Right renal cortex interstitium (tissue), 3 donors: ENCODE measurements at places on chromosomes 3 and 15.

DNA sequence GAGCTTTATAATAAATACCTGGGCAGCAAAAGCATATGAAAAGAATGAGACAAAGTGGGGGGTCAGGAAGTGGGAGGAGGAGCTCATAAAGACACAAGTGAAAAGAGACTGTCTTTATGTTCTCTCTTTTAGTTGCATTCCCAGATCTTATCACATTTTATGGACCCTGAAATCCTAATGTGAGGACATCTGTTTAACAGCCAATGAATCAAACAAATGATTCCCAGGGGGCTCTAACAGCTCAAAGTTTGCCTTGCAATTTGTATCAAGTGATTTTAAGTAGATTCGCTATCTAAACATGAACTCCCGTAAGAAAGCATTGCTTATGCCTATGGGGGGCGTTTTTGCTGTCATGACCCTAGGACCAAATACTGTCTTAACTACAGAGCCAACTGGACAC is 332.3 kb upstream of the CNTN4 start:
- peak; percentile 2 for DNase-seq

DNA sequence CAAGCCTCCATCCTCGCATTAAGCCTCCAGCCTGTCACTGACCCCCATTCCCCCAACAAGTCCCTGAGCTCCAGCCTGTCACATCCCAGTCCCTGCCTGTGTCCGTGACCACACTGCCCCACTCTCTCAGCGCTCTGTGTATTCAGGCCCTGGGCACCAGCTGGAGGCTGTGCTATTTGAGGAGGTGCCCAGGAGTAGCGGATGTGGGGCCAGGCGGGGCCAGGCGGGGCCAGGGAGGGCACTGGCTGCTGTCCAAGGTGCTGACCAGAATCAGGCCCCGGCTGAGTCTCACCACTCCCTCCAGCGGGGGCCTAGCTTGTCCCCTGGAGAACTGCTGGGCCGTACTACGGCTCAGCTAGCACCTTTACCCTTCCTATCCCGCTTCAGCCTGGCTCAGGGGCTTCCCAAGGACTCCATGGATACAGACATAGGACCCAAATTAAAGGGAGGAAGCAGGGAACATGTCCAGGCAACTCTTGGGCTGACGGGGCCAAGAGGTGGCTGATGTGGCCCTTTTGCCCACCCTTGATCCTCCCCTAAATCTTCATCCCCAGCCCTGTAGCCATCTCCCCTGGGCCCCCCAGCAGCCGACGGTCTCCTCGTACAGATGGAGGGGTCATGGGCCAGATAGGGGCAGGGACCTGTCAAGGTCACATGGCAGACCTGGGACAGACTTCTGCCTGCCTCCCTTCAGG is 1.1 kb downstream of the HHATL start:
- DNase-seq, result peak; percentile 41

GRCh38 chr15:101808201-101808600 is 3.8 kb upstream of the OR4F15 start:
- no peak for DNase-seq

GRCh38 chr3:43998370-43998835 is 243.3 kb upstream of the TOPAZ1 start:
- DNase-seq, result no peak

DNA sequence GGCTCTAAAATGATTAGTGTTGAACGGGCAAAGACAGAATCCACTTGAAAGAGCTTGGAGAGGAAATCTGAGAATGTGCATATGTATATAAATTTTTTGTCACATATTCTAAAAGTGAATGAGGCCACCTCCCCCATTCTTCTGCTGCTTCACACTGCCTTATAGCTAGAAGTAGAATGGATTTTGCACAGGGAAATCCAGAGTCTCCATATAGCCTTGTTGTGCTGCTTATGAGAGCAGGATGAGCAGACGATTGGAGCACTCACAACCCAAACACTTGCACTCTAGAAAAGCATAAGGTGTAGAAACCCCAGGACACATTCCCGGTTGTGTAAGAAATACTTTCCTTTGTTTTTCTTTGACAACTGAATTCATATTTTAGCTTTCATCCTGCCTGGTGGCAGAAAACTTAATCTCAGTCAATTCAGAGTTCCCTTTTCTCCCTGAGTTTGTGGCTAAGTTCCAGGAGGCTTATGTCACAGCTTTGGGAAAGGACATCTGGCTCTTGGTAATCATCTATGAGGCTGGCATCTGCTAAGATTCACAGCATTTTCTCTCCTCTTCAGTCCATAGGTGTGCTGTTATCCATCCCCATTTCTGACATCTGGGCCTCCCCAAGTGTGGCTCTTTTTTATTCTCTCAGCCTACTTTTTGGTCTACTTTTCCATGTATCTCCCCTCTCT is 188.4 kb upstream of the PFN2 start:
- no peak for DNase-seq

GRCh38 chr3:184808021-184808420 is 3.9 kb upstream of the VPS8 start:
- DNase-seq, result no peak

DNA sequence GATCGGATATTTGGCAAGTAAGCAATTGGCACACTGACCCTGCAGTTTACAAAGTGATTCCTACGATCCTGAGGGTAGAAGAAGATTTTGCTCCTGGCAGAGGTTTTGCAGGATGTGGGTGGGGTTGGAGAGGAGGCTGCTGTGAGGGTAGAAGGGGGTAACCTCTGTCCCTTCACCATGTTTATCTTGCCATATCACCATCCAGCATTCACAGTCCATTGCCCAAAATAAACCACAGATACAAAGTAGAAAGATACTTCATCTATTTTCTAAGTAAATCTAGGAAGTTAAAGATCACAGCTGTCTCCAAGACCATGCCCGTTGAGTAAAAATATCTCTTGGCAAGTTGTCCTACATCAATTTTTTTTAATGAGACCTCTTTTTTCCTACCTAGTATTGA is 51.6 kb downstream of the LIPC start:
- DNase-seq, result no peak

DNA sequence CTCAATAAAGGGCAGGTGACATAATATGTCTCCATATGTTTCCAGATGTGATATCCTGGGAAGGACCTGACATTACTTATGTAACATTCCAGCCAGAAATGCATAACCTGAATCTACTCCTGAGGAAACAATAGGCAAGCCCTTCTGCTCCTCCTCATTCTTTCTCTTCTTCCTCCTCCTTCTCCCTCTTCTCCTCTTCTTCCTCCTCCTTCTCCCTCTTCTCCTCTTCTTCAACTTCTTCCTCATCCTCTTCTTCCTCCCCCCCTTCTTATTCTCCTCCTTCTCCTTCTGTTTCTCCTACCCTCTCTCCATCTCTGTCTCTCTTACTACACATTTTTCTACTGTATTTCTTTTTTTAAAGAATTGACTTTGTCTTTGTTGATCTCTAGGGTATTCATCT is 43.5 kb upstream of the ITGA11 start:
- no peak for DNase-seq

- DNase-seq, result no peak
These were observed 221.3 kb upstream of the LYSMD4 start for GRCh38 chr15:99954361-99955180.

DNA sequence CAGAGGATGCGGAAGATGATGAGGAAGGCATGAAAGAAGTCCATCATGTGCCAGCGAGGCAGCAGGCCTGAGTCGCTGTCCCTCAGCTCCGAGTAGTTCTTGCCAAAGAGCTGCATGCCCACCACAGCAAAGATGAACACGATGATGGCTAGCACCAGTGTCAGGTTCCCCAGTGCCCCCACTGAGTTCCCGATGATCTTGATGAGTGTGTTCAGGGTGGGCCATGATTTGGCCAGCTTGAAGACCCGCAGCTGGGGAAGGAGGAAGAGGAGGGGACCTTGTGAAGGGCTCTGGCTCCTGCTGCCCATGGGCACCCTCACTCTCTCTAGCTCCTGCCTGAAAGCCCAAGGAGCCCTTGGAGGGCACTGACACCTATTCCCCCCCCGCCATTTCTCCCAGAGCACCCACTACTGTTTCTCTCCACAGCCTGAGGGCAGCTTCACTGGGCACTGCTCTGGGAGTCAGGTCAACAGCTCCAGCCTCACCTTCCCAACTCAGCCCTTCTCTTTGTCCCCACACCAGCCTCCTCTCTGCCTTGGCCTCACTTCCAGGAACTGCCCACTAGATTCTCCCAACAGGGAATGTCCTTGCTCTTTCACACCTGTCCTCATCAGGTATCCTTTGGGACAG is 63.6 kb downstream of the SCN5A start:
- DNase-seq, result no peak

DNA sequence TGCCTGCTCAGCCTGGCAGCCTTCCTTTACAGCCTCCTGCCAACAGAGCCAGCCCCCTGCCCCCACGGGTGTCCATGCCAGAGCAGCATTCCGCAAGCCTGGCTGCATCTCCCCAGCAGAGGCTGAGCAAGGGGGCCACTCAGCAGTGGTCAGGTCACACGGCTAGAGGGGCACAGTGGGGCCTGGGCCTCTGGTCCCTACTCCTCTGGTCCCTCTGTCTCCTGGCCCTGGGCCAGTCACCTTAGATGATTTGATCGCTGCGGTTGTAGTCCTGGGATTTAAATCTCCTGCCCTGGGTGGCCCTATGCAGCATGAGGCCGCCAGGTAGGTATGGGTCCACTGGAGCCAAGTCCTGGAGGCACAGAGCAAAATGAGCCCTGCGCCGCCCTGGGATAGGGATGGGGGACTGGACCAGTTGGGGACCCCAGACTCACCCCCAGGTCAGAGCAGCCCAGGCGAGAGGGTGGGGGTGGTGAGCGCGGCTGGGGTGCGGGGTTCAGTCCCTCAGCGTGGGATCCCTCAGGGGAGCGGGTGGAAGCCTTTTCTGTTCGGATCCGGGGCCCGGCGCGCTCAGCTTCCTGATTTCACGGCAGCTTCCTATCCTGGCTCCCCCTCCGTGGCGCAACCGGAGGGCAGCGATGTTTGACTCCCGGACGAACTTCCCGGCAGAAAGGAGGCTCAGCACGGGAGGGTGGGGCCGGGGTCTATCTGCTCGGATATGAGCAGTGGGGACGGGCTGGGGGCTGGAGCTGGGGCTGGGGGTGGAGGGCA is at the start of gene ZBTB47:
Gene ZBTB47 (plus strand): TSS at position 138 of the 771 bp plus-strand sequence. CDS start 4,659 bp downstream, outside the sequence.
- DNase-seq, result no peak

DNA sequence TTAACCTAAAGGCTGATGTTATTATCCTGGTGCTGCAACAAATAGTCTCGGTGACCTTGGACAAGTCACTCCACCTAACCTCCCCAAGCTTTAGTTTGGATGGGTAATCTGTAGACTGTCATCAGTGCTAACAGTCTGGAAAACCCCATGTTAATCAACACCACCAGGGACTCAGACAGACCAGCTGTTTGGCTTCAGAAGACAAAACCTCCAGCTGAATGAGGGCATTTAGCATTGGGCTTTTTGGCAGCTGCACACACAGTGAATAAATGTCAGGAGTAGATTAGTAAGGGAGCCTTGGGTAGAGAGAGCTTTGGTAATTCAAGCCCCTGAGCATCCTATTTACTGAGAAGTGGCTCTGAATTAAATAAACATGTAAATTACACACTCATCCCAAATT is 24.9 kb upstream of the C3orf80 start:
- DNase-seq, result no peak

DNA sequence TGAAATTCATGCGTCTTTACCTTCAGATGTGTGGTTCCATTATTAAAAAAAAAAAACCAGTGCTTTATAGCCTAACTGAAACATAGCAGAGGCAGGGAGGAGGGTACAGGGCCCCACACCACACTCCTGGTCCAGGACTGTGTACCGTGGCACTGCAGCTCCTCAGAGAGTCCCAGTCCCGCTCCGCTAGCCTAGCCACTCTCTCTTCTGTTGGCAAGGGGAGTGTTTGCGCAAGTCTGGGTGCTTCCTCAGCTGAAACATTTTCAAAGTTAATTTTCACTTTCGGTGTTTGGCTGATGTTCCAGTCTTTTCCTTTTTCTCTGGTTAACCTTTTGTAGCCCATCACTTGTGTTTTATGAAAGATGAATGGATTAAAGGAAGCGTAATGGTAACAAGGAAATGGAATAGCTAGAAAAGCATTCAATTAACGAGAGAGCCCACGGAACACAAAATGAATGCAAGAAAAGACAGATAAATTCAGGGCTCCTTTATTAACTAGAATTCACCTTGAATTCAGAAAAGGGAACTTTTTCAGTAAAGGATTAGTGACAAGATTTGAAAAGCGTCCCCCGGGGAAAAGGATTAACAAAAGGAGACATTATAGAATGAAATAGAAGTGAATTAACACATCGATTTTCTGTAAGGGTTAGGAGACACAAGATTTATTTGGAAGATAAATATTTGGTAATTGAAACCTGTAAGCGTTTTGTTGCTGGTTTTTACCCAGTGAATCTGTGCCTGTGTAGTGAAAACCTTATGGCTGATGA is 177.0 kb downstream of the CACNA2D3 start:
- no peak for DNase-seq

GRCh38 chr15:98937413-98938104 is 70.0 kb downstream of the PGPEP1L start:
- DNase-seq, result no peak

DNA sequence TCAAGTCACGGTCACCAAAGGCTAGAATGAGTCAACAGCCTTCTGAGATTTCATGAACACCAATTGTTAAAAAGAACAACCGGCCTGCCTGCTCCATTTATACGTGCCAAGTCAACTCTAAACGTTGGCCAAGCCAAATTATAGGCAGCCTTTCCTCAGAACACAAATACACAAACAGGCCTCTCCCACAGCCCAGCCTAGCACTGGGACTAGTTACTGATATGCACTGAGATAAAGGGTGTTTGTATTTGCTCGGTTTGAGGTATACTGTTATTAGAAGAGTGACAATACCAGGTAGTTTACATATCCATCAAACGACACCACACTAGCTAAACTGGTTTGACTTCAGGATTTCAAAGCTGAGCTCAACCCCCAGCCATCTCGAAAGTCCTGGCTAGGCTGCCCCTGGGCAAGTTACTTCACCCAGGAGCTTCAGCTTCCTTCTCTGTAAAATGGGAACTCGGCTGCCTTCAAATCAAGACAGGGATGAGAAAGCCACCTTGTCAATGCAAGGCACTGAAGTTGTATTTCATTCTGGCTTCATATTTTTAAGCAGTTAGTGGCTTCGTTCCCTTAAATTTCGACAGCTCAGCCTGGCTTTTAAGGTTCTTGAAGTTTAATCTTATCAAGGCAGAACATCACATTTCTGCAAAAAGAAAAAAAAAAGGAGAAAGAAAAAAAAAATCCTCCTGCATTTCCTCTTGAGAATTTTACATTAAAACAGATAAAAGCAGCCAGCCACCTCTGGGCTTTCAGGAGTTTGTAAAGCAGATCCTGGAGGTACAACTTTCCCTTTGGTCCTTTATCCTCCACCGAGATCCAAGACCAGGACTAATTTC is 4.0 kb downstream of the TLE3 start:
- no peak for DNase-seq

DNA sequence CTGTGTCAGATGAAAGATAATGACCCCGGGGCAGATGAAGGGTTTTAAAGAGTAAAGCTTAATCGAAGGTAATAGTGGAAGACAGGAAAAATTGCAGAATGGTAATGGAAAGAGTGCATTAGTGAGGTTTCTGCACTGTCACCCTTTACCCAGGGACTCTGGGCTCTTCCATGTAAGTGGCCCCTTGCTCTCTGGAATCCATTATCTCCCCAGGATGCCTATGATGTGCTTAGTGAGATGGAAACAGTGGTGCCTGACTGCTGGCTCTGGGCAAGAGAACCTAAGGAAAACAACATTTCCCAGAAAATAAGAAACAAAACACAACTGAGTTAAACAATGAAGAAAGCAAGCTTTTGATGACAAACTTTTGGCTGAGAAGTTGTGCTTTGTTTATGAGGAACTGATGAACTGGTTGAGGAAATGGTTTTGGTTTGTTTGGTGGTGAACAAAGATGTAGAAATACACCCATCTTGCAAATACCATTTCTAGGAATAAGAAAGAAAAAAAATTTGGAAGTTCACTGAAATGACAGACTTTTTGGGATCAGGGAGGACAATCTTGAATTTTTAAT is 119.9 kb upstream of the RASGRP1 start:
- DNase-seq, result no peak

- no peak for DNase-seq
These were observed 1.3 kb downstream of the FEM1B start for GRCh38 chr15:68278595-68279405.

- DNase-seq, result no peak
These were observed 12.7 kb downstream of the PRC1 start for GRCh38 chr15:90981681-90982080.
